ENCODE measurements at places on chromosomes 16 and 17.

GRCh38 chr17:76568811-76569221 lies 16.8 kb downstream of the ST6GALNAC2 start:
- no peak for DNase-seq

GRCh38 chr16:48279199-48279598 lies 31.9 kb upstream of the ABCC11 start:
- no peak for DNase-seq

GRCh38 chr17:19001907-19002590 lies 2.5 kb downstream of the FAM83G start:
- DNase-seq = no peak

DNA sequence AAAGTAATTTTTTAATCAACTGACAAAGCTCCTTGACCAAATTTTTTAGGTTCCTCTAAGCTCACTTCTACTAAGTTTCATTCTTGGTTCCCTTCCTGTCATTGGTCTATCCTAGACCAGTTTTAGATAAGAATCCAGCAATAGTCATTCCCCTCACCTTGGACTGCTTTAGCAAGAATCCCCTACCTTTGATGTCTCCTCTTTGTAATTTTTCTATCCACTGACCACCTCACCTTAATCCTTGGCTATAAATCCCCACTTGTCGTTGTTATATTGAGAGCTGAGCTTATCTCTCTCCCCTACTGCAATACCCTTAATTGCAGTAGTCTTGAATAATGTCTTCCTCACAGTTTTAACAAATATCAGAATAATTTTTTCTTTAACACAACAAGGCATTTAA lies 107.2 kb downstream of the USP32 start:
- DNase-seq = no peak

DNA sequence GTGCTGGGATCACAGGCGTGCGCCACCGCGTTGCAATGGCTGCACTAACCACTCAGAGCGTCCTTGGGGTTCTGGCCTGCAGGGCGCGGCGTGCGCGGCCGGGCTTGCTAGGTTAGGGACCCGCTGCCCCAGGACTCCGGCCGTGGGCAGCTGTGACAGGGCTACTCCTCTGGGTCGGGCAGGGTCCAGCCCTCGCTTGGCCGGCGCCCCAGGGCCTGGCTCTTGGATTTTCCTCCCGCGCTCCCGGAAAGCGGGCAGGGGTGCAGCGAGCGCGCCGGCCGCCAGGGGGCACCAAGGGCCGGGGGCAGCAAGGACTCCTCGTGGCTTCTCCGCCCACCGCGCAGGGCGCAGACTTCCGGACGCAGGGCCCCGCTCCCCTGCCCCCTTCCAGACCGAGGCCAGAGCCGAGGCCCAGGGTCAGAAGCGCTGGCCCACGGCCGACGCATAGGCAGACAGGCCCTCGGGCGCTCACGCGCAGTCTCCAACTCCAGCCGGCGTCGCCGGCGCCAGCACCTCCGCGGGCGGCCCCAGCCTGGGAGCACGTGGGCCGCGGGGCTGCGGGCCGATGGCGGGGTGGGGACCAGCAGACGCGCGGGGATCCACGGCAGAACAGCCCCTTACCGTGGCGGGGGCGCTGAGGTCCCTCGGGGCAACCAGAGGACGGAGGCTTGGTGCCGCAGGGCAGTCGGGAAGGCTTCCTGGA lies 355 bp downstream of the TLE7 start:
- no peak for DNase-seq

- no peak for DNase-seq
Observed at GRCh38 chr16:77794586-77794985, 6.2 kb downstream of the VAT1L start.

GRCh38 chr16:50677351-50677750 lies 3.8 kb downstream of the SNX20 start:
- no peak for DNase-seq

DNA sequence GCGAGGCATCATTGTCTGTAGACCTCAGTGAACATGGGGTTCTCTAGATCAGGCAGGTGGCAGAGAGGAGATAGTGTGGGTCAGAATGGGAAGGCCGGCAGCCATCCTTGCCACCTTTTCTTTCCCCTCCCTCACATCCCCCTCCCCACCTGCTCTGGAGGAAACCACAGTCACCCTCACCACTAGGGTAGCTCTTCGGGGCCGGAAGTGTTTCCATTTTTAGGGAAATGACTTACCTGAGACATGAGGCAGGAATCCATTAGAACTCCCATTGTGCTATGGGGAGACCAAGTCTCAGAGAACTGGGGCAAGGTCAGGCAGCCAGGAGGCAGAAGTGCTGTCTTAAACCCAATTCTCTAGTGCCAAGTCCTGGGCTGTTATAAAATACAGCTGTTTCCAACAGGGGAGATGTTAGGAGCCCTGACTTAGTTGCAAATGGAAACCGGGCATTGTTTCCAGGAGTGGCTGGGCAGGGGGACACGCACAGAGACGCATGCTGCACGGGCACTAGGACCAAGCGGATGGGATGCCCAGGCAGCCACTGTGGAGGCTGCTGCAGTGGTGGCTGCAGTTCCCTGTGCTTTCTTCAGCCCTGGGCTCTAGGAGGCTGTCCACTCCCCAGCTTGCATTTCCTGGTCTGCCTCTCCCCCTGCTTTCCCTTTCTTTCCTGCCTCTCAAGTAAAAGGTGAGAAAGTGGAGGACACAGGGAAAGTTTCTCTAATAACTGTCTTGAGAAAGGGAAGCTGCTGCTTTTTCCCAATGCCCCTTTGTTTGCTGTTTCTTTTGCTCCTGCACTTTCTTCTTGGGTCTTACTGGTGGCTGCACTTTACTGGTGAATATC lies 2.8 kb downstream of the HAS3 start:
- no peak for DNase-seq

DNA sequence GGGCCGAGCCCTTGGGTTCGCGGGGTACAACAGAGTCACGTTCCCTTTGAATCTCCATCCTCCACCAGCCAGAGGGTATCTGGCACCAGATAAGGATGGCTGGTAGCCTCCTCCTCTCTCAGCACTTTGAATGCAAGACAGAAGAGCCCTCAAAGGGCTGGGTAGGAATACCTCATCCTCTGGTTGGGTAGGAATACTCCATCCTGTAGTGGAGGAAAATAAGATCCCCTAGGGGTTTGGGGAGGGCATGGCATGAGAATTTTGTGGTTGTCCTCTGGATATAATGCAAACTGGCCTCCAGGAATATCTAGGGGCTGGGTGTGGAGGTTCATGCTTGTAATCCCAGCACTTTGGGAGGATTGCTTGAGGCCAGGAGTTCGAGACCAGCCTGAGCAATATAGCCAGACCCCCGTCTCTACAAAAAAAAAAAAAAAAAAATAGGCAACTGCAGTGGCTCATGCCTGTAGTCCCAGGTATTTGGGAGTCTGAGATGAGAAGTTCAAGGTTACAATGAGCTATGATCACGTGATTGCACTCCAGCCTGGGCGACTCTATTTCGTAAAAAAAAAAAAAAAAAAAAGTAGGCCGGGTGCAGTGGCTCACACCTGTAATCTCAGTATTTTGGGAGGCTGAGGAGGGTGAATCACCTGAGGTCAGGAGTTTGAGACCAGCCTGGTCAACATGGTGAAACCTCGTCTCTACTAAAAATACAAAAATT lies 2.7 kb downstream of the IGFBP4 start:
- DNase-seq = no peak

DNA sequence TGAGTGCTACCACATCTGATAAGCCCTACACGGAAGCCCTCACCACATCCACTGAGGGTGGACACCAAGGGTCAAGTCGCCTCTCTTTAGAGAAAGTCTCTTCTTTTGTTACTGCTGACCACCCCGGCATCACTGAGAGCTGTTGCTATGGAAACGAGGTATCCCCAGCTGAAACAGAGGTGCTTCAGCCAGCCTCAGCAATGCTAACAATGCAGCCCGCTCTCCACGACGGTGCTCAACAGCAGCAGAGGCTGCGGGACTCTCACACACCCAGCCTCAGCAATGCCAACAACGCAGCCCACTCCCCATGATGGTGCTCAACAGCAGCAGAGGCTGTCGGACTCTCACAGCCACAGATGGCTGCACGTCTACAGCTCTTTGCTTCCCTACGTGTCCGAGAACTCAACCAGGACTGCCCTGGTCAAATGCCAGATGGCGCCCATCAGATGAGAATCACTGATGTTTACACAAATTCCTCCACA lies 41.4 kb downstream of the VPS53 start:
- DNase-seq = no peak

DNA sequence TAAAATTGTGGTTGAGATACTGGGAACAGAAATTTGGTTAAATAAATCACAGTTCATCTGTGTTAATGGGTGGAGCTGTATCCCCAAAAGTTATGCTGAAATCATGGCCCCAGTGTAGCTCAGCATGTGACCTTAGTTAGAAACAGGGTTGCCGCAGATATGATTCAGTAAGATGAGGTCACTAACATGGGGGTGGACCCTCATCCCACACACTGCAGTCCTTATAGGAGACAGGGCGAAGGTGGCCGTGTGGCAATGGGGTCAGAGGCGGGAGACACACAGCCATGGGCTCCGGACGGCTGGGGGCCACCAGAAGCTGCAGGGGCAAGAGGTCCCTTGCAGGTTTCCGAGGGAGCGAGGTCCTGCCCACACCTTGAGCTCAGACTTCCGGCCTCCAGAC lies 10.7 kb downstream of the GALNS start:
- DNase-seq = no peak

- DNase-seq = no peak
Observed at GRCh38 chr17:78669975-78670518, 92.9 kb upstream of the DNAH17 start.

DNA sequence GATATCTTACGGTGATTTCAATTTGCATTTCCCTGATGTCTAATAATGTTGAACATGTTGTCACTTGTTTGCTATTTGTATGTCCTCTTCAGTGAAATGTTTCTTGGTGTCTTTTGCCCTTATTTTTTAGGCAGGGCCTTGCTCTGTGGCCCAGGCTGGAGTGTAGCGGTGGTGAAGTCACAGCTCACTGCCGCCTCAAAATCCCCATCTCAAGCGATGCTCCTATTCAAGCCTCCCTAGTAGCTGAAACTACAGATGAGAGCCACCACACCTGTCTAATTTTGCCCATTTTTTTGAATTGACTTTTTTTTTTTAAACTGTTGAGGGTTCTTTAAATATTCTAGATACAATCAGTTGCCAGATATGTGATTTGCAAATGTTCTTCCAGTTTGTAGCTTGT lies 8.3 kb downstream of the UBE2G1 start:
- no peak for DNase-seq

GRCh38 chr17:29116804-29117753 lies 63.1 kb downstream of the MYO18A start:
- peak; percentile 66 for DNase-seq

GRCh38 chr17:83144421-83145357 lies 65.3 kb downstream of the METRNL start:
- DNase-seq = no peak

- no peak for DNase-seq
Observed at GRCh38 chr17:72392056-72393010, 271.5 kb downstream of the SOX9 start.

DNA sequence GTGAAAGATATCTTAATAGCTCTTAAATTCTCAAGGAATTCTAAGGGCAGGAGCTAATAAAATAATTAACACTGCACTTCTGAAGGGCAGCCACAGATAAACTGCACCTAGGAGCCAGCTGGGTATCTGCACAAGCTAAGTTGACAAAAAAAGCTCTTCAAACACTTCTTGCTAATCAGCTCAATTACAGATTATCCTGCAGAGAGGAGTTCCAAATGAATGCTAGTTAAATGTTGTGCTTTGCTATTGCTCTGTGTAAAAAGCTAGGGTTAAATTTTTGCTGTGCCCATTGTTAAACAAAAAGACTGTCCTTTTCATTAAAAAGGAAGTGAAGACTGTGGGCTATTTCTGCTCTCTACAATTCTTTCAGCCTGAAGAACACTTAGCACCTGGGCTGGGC lies 158.5 kb upstream of the SHISA6 start:
- DNase-seq = peak; percentile 20

GRCh38 chr17:62970610-62971009 lies 4.6 kb downstream of the TANC2 start:
- DNase-seq = no peak

- no peak for DNase-seq
Observed at GRCh38 chr17:31726980-31727427, 132.0 kb downstream of the COPRS start.

- no peak for DNase-seq
Observed at GRCh38 chr17:51064061-51064735, 56.5 kb downstream of the SPAG9 start.

- no peak for DNase-seq
Observed at GRCh38 chr16:20766294-20766693, 2.5 kb downstream of the ACSM3 start.

DNA sequence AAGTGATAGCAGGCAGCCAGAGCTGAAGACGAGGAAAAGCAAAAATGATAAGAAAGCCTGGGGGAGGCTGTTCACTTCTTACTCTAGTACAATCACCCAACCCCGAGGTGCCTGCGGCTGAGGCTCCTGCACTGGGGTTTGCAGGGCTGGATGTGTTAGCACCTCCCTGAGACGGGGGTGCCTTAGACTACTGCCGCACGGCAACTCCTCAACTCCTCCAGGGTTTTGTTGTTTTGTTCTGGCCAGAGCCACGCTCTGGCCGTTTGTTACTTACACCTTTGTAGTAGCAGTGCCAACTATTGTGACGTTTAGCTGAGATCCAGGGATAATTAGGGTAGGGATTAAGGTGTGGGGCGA lies 51.5 kb downstream of the LDHD start:
- DNase-seq = no peak

DNA sequence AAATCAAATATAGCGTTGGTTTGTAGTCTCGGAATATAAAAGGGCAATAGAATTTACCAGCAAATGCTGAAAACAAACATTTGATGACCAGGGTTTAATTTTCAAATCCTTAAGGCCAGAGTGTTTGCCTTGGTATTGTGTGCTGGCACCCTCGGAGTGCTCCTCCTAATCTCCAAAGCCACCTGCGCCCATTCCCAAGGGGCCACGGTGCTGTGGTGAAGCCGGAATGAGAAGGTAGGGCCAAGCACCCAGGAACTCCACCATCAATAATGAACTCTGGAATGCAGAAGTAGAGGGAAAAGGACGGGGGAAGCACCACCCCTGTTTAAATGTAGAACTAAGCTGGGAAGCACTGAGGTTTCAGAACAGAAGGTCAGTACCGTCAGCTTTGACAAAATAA lies 51.9 kb downstream of the COG7 start:
- no peak for DNase-seq

- DNase-seq = peak; percentile 70
Observed at GRCh38 chr17:47949197-47949759, 7.9 kb downstream of the PNPO start.

- no peak for DNase-seq
Observed at GRCh38 chr17:66354981-66355380, 52.6 kb downstream of the PRKCA start.

DNA sequence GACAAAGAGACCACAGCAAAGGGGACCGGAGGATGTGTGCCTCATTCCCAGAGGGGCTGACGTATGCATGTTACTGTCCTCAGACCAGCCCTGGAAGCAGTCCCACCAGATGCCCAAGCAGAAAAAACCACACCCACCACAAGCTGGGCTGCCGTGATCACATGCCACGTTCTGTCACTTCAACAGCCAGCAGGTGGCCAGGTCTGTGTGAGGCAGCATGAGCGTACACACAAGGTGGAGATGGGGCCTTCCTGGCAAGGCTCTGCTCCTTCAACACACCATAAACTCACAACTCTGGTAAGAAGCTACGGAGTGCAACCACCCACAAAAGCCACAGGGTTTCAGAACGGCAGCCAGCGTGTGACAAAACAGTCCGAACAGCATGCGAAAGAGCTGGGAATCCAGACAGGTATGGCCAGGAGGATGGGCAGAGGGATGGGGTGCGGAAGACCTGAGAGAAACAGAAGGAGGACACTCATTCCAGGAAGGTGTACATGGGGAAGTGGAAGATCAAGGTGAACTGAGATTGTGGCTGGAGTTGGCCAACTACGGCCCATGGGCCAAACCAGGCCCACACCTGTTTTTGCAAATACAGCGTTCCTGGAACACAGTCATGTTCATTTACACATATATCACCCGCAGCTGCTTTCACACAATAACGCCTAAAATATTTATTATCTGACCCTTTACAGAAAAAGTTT lies 27.9 kb downstream of the MBTPS1 start:
- DNase-seq = no peak

Measured in iPS DF 6.9 (cell line).